ENCODE measurements at places on chromosomes 5 and 9.
A peak's percentile ranks its signal among the peaks of the same experiment; 100 is the strongest.

DNA sequence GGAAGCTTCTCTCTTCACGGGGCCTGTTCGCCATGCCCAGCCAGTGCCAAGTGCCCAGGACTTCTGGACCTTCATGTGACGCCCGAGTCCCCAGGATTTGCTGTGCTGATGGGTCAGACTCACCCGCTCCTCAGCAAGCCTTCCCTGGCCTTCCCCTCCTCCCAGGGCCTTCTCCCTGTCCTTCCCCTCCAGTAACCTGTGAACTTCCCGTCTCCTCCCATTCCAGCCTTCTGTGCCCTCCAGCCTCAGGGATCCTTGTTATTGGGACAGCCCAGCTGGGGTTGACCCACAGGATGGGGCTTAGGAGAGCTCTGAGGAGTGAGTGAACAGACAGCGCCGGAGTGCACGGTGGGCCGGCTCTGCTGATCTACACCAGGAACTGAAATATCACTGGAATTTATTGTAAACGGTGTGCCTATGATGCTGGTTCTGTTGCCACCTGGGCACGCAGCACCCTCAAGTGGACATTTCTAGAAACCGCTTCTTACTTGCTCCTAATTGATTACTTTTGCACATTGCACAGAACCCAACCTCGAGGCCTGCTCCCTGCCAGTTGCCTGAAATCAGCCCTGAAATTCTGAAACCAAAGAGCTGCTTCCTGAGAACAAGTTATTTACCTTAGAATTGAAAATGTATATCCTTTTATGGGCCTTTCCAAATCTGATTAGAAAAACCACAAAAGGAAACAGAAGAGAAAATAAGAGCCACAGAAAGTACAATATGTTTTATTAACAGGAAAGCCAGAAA, 1.5 kb downstream of the SPAAR start:
- peak; percentile 63 for DNase-seq

GRCh38 chr9:112586599-112587155, 100.0 kb downstream of the KIAA1958 start:
- no peak for DNase-seq

GRCh38 chr5:177312649-177313181, 1.0 kb upstream of the MXD3 start:
- no peak for DNase-seq

DNA sequence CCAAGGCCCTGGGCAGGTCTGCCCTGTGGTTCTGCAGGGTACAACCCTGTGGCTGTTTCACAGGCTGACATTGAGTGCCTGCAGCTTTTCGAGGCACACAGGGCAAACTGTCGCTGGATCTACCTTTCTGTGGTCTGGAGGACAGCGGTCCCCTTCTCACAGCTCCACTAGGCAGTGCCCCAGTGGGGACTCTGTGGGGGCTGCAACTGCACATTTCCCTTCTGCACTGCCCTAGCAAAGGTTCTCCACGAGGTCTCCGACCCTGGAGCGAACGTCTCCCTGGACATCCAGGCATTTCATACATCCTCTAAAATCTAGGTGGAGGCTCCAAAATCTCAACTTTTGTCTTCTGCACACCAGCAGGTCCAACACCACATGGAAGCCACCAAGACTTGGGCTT, 1645.2 kb upstream of the CDH6 start:
- no peak for DNase-seq

DNA sequence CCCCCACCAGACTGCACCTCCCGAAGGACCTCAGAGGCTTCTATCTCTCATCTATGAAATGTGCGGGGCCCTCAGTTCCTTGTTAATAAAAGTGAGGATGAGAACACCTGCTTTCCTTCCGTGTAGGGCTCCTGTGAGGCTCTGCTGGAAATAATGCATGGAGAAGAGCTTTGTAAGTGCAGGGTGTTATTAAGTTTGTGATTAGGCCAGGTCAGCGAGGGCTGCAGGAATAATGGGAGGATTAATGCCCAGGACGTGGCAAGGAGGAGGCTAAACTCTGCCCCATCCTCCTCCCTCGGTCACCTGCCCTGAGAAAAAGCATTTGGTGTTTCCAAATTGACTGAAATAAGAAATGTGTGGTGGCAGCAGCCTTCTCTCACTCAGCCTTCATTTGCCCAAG, 83.5 kb upstream of the HSPA9 start:
- DNase-seq, result no peak

DNA sequence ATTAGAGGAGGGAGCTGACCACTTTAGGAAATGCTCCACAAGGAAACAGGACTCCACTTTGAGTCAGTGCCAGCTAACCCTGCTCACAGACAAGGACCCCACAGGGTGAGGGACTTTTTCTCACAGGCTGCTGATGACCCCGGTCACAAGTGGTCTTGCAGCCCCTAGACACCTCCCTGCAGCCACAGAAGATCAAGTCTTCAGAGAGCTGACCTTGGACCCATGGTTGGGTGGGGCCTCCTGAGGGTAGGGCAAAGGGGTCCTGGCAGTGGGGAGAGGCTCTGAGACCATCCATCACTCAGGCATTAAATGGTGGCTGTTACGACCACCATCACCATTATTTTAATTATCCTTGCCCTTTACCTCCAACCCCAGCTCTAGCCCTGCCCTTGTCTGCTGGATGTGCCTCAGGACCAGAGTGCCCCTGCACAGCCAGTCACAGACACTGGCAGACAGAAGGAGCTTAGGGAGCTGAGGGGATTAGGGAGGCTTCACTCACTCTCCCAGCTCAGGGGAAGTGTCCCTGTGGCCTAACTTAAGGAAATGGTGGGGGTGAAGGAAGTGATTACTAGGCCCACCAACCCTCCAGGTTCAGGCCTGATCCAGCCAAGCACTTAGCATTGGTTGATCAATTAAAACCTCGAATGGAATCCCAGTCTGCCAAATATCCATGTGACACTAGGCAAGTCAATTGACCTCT, 1.6 kb downstream of the ACSL6 start:
- DNase-seq, result no peak

DNA sequence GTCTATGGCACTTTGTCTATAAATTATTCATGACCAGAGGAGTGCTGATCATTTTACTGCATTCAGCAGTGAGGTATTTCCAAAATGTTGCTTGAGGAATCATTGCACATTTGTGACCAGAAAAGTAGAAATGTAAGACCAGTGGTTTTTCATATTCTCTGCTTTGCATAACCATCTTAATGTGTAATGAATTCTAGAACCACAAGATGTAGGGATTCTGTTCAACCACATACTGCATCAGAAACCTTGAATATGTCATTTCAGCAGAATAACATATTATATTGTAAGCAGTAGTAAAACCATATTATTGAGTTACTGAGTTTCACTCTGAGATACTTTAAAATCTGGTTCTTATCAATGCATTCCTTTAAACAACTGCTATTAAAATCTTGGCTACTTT, 1243.4 kb downstream of the MAT2B start:
- DNase-seq, result no peak

- no peak for DNase-seq
These were observed 1440.8 kb upstream of the ACO1 start for GRCh38 chr9:30943446-30944224.

DNA sequence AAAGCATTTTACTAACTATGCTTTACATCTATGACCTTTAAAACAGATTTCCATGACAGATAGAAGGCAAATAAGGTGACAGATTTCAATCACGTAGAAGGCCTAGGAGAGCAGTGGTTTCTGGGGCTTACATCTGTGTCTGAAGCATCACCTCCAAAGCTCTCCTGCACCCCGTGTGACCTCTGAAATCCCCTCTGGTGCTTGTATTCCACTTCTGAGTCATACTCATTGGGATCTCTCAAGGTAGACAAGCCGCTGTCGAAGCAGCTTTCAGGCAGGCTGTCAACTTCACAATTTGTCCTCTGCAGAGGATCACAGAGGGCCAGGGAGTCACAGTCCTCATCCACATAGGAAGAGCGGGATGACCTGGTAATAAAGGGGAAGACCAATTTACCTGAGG, 62.2 kb downstream of the RASEF start:
- no peak for DNase-seq

GRCh38 chr9:72936266-72936665, 16.6 kb downstream of the ALDH1A1 start:
- DNase-seq, result no peak

- no peak for DNase-seq
These were observed 302.5 kb downstream of the SH3GL2 start for GRCh38 chr9:17881371-17881770.

- no peak for DNase-seq
These were observed 5.1 kb upstream of the ELAVL2 start for GRCh38 chr9:23830929-23831730.

DNA sequence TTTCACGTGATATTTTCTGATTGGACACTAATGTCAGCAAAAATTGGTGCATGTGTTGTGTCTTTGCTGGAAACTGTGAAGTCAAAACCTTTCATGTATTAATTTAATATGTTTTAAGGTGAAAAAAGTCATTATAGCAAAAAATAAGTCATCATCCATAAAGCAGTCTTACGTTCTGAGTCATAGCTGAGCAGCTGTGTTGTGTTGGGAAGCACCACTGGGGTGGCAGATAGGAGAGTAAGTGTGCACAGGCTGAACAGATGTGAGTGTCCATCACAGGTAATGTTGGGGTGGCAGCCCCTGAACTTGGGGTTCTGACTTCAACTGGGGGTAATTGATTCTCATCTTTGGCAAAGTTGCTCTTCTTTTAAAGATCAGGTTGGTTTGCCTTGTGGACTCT, 156.8 kb downstream of the NXNL2 start:
- DNase-seq, result no peak

DNA sequence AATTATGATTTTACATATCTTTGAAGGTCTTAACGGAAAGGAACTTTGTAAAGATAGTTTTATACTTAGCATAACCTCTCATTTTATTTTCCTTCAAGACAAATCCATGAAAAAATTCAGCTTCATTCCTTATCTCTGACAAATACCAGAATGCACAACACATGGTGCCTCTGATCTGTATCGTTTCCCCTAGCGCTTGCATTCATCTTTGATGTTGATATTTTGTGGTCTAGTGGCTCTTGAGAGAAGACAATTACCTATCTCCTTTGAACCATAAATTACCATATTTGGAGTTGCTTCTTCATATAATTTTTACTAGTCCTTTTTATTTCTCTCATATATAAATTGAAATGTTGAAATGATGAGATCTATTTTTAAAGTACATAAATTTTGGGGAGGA, 551.3 kb downstream of the PDE4D start:
- no peak for DNase-seq

DNA sequence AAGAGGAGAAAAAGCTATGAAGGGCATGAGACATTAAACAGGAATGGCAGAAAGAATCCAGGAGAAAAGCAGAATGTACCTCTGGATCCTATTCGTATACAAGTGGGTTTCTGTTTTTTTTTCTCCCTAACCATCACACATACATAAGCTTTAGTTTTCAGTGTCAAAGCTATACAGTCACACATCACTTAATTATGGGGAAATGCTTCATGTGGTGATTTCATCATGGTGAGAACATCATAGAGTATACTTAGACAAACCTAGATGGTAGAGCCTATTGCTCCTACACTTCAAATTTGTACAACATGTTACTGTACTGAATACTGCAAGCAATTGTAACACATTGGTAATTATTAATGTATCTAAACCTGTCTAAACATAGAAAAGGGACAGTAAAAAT, 290.6 kb downstream of the AOPEP start:
- DNase-seq, result no peak

All from AG20443 (cell line).